Suppressor macrophage treated with lipopolysaccharide for 4 hours (primary cell): ENCODE measurements at places on chromosomes 2 and 18.

GRCh38 chr2:226977775-226978190, 141.9 kb downstream of the RHBDD1 start:
- no peak for DNase-seq

GRCh38 chr2:95025406-95026319, at the start of gene MAL:
MAL (plus strand) TSS chr2:95025708; CDS start chr2:95025793, 85 bp downstream.
- DNase-seq = no peak

- no peak for DNase-seq
Observed at GRCh38 chr2:236179236-236180075, 11.3 kb upstream of the GBX2 start.

DNA sequence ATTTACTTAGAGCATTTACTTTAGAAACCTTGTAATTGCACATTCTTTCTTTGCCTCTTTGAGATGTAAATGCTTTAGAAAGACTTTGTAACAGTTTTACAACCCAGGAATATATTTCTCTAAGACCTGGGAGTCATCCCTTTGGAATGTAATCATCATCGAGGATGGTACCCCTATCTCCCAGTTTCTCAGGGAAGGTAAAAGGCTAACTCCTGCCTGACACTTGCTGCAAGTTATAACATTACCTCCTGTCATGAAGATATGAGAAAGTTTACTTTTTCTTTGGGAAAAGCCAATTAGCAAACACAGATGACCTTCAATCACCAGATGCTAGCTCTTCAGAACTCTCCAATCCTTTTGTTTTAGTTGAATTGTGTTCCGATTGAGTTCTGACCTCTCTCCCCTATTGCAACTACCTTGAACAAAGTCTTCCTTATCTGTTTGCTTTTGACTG, 420.3 kb upstream of the FSIP2 start:
- DNase-seq = no peak

GRCh38 chr2:53670331-53670730, 97.3 kb upstream of the CHAC2 start:
- DNase-seq = no peak

GRCh38 chr2:12685145-12685544, 31.6 kb upstream of the TRIB2 start:
- no peak for DNase-seq

DNA sequence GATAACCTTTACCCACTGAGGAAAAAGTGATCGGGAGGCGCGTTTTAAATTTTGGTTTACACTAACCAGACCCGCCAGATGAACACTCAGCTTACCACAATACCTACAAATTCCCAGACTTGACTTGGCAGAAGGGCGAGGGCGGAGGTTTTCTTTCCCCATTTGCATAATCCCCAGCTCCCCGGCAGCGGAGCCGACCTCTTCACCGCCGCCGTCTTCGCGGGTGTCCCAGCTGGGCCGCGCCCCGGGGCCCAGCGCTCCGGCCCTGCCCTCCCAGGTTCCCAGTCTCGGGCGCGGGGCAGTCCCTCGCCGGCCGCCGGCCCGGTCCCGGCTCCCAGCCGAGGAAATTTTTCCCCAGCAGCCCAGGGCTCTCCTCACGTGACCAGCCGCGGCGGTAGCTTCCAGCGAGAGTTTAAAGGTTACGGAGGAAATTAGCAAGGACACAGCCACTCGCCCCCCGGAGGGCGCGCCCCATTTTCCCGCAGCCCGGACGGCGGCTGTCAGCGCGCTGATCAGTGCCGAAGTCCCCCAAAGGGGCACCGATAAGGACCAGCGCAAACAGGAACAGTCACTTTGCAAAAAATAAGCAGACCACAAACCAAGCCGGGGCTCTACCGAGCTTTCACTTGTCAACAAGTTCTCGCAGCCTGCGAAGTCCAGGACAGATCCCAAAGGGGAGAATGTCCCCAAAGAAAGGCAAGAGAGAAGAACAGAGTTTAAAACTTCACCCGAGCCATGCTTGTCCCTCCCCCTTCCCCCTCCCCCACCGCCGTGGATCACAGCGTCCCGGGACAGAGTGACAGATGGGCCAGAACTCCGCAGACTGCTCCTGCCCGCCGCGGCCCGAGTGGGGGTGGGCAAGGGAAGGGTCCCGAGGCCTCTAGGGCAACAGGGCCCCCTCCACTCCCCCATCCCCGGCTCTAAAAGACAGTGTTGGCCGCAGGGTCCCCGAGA, 1.3 kb upstream of the PRKCE start:
- peak; percentile 75 for DNase-seq
